ENCODE measurements at places on chromosomes 6 and 20.

DNA sequence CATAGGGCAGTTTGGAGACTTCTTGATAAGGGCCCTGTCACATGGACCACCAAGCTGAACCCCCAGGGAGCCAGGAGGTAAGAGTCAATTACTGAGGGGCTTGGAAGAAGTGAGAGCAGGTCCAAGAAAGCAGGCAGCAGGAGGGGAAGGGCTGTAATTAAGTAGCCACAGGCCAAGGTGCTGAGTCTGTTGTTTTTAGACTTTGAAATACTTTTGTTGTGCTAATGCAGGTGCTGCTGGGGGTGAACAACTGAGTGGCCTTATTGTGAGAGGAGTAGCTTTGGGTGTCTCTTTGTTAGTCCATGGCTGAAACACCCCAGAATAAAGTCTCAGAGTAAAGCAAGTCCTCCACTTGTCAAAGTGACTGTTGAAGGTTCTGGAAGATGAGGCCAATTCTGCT is 267.0 kb upstream of the SUPT3H start:
- DNase-seq: no peak

GRCh38 chr6:168231393-168231957 is 88.1 kb downstream of the DACT2 start:
- no peak for DNase-seq

- DNase-seq: no peak
Observed at GRCh38 chr6:15948930-15949900, 179.7 kb upstream of the MYLIP start.

- no peak for DNase-seq
Observed at GRCh38 chr6:53584726-53585125, 39.8 kb upstream of the GCLC start.

- DNase-seq: no peak
Observed at GRCh38 chr6:167129159-167129558, 6.3 kb downstream of the CCR6 start.

DNA sequence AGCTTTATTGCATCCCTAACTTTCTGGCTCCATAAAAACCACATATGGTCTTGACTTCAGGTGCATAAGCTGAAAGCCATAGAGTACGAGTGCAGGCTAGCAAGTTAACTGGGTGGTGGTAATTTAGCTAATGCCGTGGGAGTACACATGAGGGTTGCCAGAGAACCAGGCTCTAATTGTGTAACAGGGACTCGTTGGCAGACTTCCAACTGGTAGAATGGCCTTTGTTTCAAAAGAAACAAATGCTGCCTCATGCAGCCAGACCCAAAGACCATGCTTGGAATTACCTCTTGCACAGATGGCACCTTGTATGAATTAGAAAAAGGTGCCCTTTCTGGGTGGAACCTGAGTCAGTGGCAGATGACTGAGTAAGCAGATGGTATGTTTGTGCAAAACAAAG is 73.2 kb downstream of the LY86 start:
- DNase-seq: no peak

DNA sequence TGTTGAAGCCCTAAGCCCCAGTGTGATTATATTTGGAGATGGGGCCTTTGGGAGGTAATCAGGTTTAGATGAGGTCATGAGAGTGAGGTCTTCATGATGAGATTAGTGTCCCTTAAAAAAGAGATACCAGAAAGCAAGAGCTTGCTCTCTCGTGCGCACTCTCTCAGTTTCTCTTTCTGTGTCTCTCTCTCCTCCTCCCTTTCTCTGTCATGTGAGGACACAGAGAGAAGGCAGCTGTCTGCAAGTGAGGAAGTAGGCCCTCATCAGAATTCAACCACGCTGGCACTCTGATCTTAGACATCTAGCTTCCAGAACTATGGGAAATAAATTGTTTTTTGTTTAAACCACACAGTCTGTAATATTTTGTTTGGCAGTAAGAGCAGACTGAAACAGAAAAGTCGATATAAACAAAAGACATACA is 180.5 kb downstream of the IBTK start:
- DNase-seq: no peak

GRCh38 chr6:7692453-7692784 is 33.5 kb upstream of the BMP6 start:
- no peak for DNase-seq

DNA sequence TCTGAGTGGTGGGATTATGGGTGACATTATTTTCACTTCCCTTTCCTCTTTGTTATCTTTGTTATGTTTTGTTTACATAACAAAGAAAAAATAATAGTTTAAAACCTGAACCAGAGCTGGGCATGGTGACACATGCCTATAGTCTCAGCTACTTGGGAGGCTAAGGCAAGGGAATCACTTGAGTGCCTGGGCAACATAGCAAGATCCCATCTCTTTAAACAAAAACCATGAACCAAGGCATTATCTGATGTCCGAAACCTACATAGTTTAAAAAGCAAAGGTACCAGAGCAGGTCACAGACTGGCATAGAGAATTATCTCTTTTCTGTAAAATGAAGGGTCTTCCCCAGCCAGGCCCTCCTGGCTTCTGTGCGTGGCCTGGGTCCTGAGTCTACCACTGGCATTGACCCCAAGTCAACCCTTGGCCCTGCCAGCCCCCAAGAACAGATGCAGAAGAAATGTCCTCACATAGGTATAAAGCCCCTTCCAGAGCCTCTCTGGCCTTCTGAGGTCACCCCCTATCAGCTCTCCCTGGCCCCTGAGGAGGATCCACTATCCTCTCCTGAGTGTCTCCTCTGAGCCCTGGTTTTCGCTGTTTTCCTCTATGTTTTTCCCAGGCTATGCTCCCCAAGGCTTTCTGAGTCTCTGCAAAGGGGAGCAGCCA is 81.3 kb downstream of the TRERF1 start:
- DNase-seq: no peak

GRCh38 chr20:53608456-53609452 is 15.1 kb upstream of the ZNF217 start:
- peak; percentile 39 for DNase-seq

GRCh38 chr6:14275493-14275851 is 157.9 kb downstream of the CD83 start:
- DNase-seq: no peak

GRCh38 chr6:150566486-150566885 is 33.2 kb upstream of the PLEKHG1 start:
- no peak for DNase-seq

DNA sequence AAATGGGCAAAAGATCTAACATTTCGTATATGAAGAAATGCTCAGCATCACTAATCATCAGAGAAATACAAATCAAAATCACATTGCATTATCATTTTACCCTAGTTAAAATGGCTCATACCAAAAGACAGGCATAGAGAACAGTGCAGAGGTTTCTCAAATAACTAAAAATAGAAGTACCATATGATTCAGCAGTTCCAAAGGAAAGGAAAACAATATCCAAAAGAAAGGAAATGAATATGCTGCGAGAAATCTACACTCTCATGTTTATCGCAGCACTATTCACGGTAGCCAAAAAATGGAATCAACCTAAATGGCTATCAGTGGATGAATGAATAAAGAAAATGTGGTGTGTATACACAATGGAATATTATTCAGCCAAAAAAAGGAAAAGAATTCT is 63.5 kb downstream of the VTA1 start:
- DNase-seq: no peak

GRCh38 chr20:52864916-52865605 is 107.1 kb upstream of the TSHZ2 start:
- no peak for DNase-seq

DNA sequence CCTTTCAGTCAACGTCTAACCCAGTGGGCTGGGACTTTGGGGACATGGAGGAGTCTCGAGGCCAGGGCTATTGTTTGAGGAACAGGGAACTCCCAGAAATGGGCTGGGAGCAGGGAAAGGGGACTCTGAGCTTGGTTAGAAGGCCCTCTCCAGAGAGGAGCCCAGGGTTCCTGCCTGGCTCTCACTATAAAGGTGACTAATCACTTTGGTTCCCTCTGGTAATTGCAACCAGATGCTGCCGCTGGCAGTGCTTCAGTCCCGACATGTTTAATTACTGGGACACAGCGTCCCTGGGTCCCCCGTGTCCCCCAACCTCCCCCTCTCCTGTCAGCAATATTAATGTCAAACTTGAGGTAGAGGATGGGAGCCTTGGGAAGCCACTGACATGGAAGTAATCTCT is 5.0 kb upstream of the GDF5 start:
- no peak for DNase-seq

DNA sequence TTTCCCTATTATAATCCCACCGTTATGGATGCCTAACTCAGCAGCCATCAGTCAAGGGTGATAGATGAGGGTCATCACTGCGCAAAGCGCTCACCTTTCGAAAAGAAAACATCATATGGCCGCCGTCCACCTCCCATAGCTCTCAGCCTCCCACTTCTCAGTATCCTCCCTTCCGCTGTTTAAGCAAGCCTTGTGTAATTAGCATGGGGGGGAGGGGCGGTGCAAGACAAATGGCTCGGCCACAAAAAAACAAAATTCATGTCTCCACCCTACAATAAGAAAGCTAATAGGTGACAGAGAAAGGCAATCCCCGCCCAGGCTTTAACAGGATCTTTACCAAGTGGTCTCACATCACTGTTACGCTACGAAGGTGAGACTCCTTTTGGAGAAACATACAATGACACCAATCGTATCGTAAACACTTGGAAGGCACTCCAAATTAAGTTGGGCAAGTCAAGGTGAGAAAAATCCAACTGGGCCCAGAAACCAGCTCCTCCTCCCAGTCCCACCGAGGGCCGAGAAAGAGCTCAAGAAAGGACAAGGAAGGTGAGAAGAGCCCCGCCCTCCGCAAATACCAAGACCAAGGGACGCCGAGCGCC is 645 bp downstream of the DDX39B start:
- DNase-seq: peak; percentile 63

DNA sequence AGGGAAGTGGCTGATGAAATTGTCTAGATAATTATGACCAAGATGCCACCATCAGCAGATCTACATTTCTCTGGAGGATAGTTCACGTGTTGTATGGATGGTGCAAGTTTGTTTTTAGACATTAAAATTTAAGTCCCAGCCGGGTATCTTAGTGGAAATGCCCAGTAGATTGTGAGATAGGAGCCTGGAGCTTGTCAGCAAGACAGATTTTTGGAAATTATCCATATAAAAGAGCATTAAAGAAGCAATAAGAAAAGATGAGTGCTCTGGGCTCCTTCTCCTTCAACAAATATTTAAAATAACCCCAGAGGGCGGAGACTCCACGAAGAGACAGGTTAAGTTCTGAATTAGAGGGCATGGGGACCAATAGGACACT is 47.6 kb upstream of the SMLR1 start:
- DNase-seq: no peak

GRCh38 chr20:33676121-33676520 is 1.9 kb upstream of the NECAB3 start:
- DNase-seq: no peak

DNA sequence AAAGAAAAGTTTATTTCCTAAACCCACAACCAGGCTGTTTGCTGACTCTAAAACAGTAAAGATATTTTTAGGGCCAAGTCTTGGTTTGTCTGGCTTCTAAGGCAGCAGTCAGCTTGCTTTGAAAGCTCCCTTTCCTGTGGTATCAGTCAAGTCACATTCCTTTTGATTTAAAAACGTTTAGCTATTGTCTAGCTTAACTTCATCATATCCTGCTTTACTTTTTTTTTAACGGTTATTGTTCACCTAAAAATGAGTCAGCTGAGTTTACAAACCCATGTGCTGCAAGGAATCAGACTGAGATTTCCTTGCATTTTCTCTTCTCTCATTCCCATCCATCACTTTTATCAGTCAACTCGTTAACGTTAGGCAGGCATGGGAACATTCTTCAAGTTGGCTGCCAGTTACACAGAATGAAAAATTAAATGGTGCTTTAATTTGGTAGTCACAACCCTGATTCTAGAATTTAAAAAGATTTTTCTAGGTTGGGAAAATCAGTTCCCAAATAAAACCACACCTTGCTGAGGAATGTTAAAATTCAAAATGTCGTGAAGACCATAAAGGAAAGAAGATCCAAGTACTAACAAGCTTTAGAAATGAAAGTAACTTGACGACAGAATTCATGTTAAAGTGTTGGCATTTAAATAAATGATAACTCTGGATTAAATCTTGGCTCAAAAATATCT is 45.9 kb downstream of the ELOVL5 start:
- no peak for DNase-seq

GRCh38 chr6:62740171-62740570 is 454.1 kb upstream of the KHDRBS2 start:
- DNase-seq: no peak

DNA sequence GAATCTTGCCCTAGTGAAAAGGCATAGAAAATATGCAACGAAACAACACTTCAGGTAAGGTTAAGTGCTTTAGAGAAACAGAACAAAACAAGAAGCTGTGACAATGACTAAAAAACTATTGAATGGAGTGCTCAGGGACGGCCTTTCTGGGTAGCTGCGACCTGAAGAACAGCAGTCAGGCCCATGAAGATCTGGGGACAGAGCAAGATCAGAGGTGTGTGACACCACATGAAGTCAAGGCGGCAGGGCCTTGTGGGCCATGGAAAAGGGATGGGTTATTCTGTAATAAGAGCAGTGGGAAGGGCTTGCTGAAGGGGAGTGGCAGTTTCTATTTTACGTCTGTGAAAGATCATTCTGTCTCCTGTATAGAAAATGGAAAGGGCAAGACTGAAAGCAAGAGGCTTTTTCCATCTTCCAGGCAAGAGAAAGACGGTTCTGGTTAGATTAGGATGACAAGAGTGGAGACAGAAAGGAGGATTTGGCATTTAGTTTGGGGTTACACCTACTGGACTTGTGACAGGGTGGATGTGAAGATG is 5.1 kb downstream of the UBE2V1 start:
- DNase-seq: no peak
